Activated CD4-positive, alpha-beta memory T cell treated with anti-CD3 and anti-CD28 coated beads, Interleukin-2, amount 10 ng/mL, durations not matched to agents 7 days and 5 days (primary cell): ENCODE measurements at places on chromosomes 3 and 15. TPM values are rescaled to one million over a fixed set of nuclear protein-coding genes. Genes with fewer than 3 reads are reported as not detected.

DNA sequence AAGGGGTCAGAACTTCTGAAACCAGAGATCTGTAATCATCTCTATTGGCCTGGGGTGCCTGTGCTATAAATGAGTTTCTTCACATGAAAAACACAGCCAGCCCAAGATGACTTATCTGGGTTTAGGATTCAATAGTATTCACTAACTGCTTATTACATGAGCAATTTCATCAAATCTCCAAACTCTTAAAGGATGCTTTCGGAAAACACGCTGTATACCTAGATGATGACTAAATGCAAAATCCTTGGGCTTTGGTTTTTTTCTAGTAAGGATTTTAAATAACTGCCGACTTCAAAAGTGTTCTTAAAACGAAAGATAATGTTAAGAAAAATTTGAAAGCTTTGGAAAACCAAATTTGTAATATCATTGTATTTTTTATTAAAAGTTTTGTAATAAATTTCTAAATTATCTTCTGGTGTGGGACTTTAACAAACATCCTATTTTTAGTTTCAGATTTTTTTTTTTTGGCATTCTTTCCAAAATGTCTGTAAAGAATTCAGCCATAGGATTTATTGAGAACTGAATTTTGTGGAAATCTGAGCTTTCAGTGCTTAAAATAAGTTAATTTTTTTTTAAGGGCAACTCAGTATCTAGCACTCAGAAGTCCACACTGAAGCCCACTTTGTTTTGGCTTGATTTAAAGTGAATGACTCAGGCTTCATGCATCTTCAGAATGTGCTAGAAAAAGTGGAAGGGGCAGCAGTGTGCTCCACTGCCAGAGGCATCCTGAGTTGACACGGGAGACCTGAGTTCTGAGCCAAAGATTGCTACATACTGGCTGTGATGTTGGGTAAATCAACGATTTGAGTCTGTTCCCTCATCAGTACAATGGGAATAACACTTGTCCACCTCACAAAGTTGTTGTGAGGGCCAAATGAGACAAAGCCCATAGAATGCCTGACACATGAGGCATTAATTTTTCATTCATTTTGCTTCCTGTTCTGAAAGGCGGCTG, 18.7 kb downstream of the TMEM43 start:
- no peak for DNase-seq

DNA sequence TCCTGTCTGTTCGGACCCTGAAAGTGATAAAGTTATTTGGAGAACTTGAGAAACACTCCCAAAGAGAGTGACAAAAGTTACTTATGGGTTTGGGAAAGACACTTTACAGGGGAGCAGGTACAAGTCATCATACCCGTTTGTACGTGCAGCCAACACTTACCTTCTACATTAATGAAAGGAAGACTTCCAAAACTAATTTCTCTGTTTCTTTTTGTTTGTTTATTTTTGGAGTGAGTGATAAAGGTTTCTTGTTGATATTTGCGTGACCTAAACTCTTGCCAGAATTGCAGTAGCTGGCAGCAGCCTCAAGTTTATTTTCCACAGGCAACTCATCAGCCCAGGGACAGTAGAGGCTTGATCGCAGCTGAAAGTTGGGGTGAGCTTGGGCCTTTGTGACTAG, 8.4 kb downstream of the ABHD2 start:
- DNase-seq, result no peak

DNA sequence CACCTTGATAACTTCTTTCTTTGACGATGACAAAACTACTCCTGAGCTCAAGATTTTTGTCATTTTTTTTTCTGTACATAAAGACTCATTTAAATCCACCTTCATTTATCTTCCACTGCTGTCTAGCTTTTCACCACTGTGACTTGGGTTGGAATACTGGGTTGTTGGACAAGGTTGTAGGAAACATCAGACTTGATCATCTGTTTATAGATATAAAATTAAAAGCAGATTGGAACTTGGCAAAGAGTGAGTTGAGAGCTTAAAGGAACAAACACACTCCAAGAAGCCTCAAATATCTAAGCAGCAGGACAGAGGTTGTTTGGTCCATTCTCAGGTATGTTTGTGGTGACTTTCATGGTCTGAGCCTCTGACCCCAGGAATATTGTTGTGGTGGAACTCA, 141.7 kb upstream of the NDN start:
- DNase-seq, result no peak

SEMA3F gene
- 0.15 TPM for total RNA-seq

GLCE gene
- total RNA-seq, result 4.0 TPM
